Right ventricle myocardium superior (tissue), 1 donor: ENCODE measurements at places on chromosomes 7 and 10. TPM values are rescaled to one million over a fixed set of nuclear protein-coding genes. Genes with fewer than 3 reads are reported as not detected.

The LDB3 gene
- 1,375 TPM for total RNA-seq

The TMEM184A gene
- 0.30 TPM for total RNA-seq

The ACTL6B gene
- total RNA-seq, result not detected

The ABLIM1 gene
- total RNA-seq, result 772 TPM

The ANKRD30A gene
- total RNA-seq, result not detected

The CUTC gene
- total RNA-seq, result 37.2 TPM
